Activated CD4-positive, alpha-beta T cell treated with anti-CD3 and anti-CD28 coated beads for 36 hours (primary cell): ENCODE measurements at places on chromosomes 11 and 22. TPM values are rescaled to one million over a fixed set of nuclear protein-coding genes. Genes with fewer than 3 reads are reported as not detected.

- no peak for DNase-seq
Observed at GRCh38 chr11:126861796-126862459, 138.6 kb downstream of the KIRREL3 start.

DNA sequence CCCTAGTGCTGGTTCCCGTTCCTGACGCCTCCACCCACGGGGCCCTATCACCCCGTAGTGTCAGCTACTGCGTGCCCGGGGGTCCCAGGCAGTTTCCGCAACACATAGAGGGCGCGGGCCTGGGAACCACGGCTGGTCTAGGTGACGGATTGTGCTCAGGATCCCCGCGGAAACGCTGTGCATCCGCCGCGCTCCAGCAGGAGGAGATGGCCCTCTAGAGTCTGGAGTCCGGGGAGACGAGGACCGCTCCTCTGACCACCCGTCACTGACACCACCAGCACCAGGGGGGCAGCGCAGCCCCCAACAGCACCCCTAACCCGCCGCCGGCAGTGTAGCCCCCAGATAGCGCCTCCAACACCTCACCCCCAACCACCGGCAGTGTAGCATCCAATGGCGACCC, 4.4 kb upstream of the RFPL3 start:
- DNase-seq = no peak

DNA sequence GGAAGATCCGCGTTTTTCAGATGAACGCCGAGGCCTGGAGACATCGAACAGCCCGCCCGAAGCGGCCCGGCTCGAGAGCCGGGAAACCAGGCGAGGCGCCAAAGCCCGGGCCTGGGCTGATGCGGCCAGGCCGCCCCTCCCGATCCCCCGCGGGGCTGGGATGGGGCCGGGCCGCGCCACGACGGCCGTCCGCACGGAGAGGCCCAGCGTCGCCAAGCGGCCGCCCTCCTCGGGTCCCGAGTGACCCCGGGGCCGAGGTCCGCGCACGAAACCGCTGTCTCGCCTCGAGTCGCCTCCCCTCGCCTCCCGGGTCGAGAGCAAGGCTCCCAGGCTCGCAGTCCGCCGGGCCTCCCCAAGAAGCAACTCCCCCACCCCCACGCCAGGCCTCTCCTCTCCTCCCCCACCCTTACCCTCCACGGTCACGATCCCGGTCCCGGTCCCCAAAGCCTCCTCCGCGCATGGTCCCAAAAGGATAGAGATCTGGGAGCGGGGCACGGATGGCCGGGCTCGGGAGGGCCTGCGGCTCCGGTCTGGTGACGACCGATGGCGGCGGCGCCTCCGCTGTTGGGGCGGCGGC, 482 bp downstream of the DDX17 start:
- peak; percentile 76 for DNase-seq

- DNase-seq = no peak
Observed at GRCh38 chr11:69333149-69333710, 39.3 kb downstream of the MYEOV start.

- no peak for DNase-seq
Observed at GRCh38 chr11:70582886-70583641, 184.7 kb downstream of the CTTN start.

DNA sequence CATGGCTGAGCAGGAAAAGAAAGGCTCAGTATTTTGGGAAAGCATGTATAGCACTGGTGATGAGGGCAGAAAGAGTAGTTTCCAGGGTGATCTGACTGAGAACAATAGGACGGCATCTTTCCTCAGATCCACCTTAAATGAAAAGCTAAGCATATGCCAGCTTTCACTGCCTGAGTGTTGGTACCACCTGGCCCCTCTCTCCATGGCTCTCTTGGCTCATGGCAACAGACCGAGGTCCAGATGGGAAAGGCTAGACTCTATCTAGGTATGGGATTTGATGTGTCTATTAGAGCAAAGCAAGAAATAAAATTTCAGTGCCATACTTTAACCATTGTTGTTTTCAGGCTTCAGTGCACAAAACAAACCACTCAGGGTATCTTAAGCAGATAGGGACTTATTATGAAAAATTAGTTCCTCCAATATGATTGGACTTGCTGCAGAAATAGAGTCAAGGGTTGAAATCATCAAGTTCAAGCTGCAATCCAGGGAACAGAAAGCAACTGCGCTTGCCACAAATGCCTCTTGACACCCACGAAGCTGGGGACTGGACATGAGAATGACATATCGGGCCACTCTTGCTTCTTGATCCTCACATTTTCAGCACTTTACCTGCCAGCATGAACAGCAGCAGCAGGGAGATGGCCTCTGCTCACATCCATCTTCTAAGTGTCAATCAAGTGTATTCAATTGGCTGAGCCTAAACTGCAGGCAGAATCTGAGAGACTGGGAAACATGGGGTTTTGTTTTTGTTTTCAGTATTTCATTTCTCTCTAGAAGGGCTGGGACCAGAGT, 64.0 kb upstream of the SNX19 start:
- DNase-seq = no peak

DNA sequence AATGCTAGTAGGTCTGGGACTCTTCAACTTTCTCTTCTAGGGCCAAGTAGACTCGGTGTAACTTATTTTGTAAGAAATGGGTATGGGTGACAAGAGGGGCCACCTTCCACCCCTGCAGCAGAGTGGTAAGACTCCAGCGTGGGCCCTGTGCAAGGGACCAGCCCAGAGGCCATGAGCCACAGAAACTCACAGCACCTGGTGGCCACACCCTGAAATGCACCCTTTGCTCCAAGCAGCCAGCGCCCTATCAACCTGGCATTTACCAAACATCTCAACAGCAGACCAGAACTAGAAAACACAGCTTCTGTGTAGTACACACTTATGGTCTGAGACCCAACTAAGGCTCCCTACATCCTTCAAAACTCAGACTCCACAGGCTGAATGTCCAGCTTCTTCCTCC, 5.7 kb downstream of the CDCA5 start:
- DNase-seq = peak; percentile 79

DNA sequence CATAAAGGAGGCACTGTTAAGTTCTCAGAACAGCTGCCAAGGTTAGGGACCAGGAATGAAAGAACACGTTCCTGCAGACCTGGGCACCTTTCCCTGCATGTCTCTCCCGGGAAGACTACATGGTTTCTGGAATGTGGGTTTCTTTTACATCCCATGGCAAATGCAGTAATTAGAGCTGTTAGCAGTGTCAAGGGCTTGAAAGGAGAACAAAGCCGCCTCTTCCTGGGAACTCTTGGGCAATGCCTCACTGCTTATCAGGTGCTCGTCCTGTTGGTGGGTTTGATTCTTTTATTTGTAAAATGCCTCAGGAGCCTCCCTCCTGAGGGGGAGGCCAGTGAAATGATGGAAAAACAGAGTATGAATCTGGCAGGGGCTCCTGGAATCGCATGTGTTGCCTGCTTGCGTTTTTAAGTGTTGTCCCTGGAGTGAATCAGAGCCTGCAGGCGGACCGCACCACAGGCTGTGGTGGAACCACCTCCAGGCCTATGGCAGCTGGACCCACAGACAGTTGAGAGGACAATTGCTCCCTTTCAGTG, 723 bp upstream of the C22orf31 start:
- DNase-seq = no peak

GRCh38 chr11:133053124-133053776, 479.1 kb downstream of the OPCML start:
- no peak for DNase-seq

- no peak for DNase-seq
Observed at GRCh38 chr22:39364714-39365491, 15.1 kb downstream of the SYNGR1 start.

The OR8J3 gene
- not detected for total RNA-seq

The ASPHD2 gene
- total RNA-seq = 10.5 TPM

The SCGB1D2 gene
- not detected for total RNA-seq

The C11orf42 gene
- total RNA-seq = not detected

The FXYD2 gene
- total RNA-seq = 1.1 TPM
